Fibroblast of mammary gland (primary cell): ENCODE measurements at places on chromosomes 1 and 21.

GRCh38 chr1:114353262-114353661 is 157.7 kb downstream of the TRIM33 start:
- peak; percentile 73 for DNase-seq

DNA sequence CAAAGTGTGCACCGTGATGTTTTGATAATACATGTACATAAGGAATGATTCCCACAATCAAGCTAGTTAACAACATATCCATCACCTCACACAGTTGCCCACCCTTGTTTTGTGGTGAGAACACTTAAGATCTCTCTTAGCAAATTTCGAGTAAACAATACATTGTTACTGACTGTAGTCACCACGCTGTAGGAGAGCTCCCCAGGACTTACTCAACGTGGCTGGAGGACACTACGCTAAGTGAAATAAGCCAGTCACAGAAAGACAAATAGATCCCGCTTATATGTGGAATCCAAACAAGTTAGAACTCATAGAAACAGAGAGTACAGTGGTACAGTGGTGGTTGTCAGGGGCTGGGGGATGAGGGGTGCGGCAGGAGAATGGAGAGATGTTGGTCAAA is 24.8 kb downstream of the GPR137B start:
- no peak for DNase-seq

DNA sequence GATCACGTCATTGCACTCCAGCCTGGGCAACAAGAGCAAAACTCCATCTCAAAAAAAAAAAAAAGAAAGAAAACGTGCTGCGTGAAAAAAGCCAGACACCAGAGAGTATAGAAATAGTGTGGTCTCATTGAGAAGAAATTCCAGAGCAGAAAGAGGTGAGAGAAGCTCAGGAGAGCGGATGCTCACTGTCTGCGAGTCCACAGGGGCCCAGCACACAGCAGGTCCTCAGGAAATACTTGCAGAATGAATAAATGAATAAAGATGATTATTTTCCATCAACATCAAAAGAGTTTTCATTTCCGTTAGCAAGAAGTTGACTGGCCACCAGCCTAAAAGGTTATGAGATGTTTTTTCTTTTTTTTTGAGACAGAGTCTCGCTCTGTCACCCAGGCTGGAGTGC is 14.4 kb downstream of the CASP9 start:
- no peak for DNase-seq

DNA sequence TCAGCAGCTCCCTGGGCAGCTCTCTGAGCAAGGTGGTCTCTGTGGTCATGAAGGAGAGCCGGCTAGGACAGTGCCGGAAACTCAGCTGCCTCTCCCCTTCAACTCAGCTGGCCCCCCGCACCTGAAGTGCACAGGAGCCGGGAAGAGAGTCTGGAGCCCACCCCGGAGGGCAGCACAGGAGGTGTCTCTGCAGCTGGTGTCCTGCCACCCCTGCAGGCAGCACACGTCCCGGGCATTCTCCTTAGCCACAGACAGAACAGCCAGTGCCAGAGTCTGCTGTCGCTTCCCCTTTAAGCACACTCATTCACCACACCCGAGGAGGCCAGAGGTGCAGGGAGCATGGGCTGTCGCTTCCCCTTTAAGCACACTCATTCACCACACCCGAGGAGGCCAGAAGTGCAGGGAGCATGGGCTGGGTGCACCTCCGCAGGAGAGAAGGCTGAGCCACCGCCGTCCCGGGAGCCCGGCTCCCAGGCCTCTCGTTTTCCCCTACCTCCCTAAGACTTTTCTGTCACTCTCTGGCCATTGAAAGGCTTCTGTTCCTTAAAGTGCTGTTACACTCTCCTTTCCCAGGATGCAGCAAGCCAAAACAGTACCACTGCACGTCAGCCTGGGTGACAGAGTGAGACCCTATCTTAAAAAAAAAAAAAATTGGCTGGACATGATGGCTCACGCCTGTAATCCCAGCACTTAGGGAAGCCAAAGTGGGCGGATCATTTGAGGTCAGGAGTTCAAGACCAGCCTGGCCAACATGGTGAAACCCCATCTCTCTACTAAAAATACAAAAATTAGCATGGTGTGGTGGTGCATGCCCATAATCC is 16.9 kb upstream of the SAMD11 start:
- peak; percentile 66 for DNase-seq

DNA sequence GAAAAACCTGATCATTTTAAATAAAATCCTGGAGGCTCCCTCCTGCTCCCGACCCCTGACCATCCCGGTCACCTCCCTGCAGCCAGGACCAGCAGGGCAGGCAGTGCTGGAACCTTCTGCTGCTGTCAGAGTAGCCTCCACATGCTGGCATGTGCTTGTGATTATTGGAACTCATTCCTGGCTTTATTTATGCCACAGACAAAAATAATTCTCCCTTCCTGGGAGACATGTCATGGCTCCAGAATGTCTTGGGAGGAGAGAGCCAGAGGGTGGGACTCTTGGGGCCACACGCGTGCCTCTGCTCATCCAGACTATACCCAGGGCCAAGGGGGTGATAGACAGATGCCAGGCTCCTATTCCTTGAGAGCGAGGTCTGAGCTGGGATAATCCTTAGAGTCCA is 183.6 kb upstream of the RAB4A start:
- DNase-seq: no peak

DNA sequence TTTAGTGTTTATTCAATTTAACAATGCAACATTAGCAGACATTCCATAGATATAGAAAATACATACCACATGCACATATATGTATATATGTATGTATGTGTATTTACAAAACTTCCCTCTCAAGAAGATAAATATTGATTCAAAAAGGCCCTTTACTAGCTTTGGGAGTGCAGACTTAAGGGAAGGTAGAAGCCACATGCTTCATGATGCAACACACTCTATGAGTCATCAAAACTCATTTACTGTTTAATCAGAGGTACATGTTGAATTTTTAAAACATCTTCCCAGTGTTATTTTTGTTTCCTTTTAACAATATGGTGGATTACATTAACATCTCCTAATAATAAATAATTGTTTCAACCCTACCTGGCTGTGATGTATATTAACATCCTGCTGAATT is 61.4 kb upstream of the KIRREL1 start:
- DNase-seq: peak; percentile 79

DNA sequence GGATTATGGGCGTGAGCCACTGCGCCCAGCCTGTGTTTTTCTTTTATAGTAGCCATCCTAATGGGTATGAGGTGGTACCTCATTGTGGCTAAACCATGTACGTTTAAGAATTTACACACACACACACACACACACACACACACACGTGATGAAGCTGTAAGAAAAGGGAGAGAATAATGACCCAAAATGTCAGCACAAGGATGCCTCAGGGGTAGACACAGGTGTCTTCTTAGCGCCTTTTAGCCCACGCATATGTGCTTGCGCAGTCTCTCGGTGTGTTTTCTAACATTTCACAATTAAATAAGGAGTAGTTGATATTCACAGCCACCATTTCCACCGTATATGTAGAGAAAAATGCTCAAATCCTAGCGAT is 782 bp upstream of the PFKL start:
- peak; percentile 9 for DNase-seq

GRCh38 chr1:40153073-40153770 is 8.0 kb upstream of the RLF start:
- peak; percentile 81 for DNase-seq

- no peak for DNase-seq
Measured at GRCh38 chr1:231348442-231348841, 10.3 kb downstream of the SPRTN start.

- DNase-seq: no peak
Measured at GRCh38 chr1:26696654-26697430, 1.0 kb downstream of the ARID1A start.

DNA sequence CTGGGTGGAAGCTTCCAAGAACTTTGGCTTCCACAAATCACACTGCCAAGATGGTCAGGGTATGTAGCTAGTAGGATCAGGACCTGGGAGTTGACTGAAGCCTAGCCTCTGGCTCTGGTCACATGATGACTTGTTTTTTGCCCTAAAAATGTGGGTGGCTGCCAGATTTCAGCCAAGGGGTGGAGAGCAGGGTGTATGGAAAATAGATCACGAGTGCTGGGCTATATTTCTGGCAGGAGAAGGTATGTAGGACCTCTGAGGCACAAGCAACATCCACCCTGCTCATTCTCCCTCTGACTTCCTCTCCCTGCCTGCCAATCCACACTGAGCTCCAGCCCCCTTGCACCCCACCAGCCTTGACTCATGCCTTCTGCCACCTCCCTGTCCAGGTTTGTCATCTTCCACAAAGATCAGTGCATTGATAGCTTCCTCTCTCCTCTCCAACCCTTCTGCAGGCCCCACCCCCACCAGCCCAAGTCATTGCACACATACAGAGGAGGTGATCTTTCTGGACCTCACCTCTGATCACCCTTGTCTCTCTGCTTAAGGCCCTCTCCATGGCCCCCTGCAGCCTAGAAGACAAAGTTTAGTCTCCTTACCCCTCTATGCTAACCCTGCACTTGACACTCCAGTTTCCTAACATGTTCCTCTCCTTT is 8.3 kb upstream of the CYP4B1 start:
- DNase-seq: no peak

DNA sequence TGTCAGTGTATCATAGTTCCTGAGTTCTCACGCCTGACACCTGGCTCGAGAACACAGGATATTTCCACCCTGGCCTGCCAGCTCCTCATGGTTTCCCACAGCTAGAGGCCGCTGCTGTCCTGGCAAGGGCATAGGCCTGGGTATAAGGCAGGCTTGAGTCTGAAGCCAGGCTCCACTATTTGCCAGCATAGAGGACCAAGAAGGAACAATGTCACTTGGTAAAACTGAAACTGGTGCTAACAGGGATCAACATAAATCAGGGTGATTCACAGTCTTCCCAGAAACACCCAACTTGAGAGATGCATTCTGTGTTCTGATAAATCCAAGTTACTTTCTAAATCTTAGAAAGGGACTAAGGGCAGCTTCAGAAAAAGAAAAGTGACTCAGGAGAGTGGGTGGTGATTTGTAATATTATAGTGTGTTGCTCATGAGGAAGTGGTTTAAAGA is 6.9 kb upstream of the S100A2 start:
- peak; percentile 95 for DNase-seq

DNA sequence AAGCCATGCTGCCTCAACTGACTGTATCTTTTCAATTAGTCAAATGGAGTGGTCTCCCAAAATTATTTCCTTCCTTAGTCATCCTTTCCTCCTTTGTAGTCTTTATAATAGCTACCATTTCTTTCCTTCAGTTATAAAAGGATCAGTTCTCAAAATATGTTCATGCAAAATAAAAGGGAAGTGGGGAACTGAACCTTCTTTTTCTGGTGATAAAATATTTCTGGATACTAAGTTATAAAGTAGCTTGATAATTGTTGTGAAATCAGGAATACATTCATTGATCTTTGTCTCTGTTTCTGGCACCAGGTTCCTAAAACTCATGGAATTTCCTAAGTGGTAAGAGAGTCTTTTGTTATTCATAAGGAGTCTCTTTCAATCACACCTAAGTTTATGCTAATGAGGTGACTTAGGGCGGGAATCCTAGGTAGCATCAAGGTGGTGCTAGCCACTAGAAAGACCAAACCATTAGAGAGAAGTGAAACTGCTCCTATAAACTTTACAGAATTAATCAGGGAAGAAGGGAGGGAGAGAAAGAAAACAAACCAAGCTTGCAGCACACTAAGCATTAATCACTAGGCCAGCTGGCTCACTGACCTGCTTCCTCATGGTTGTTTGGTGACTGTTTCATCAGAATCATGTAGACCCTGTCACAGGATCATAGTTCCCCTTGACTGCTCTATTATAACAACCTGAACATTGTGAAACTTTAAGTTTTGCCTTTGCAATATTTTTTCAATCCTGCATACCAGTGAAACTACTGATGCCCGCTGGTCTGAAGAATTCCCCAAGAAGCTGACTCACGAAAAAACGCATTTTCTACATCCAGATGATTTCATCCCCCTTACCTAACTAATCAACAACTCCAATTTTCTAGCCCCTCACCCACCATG is 161.6 kb upstream of the PTBP2 start:
- DNase-seq: peak; percentile 100

DNA sequence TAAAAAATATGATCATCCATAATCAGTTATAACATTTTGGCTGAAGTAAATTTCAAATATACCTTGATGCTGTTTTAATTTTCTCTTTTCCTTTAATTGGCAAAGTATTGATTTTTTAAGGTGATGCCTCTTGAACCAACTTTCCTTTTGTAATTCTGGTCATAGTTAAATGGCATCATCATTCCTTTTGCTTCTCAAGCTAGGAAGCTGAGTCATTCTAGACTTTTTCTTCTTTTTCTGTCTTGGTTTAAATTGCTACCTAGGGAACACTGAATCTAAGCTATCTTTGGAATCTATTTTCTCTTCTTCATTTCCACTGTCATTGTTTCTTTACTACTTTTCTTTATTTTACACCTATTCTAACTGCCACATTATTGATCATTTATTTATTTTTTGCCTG is 162.7 kb downstream of the HMCN1 start:
- DNase-seq: peak; percentile 33

DNA sequence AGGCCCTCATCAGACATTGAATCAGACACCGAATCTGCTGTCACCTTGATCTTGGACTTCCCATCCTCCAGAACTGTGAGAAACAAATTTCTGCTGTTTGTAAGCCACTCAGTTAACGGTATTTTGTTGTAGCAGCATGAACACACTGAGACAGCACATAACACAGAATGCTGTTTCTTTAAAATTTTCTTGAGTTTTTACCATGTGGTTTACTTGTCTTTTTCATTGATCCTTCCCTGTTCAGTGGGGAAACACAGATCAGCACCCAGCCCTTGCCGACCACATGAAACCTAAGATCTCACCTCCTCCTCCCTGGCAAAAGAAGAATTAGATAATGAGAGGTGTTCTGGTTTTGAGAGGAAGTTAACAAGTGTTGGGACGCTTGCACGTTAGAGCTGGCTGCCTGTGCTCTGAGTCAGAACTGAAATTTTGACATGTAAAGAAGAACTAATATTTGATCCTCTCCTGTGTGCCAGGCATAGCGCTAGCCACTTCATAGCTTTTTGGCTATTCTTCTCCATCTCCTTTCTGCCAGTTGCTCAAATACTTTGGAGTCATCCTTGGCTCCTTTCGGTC is 179.6 kb downstream of the DHRS3 start:
- DNase-seq: no peak

DNA sequence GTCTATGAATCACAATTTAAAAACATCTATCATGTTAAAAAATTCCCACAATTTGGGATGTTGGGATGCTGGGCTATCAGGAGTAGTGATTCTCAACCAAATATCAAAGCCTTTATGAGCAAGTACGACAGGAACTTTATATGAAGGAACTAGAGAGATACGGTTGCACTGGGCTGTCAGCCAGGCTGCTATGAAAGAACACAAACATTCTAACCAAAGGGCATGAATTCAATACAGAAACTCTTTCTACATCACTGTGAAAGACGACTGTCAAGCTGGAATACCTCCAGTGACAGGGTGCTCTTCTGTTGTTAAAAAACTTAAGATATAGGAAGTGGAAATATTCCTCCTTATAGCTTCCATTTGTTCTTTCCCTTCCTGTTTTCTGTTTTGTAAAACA is 9.8 kb downstream of the CACNA1E start:
- no peak for DNase-seq

DNA sequence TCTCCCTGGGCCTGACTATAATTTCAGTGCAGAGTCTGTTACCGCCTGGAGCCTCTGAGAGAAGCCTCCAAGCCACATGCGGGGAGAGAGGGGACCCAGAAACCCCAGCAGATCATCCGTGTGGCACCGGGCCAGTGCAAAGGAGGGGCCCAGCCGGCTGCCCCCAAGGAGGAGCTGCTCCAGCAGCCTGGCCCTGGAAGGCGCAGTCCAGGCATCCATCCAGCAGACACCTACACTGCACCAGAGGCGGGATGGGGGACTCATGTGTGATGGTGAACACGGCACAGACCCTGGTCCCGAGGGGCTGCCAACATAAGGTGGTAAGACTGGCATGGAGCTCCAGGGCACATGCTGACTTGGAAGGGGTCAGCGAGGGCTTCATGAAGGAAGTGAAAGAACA is 39.6 kb upstream of the CLSTN1 start:
- DNase-seq: no peak
